ENCODE measurements at places on chromosomes 4 and X. TPM values are rescaled to one million over a fixed set of nuclear protein-coding genes. Genes with fewer than 3 reads are reported as not detected.

- H3K4me1 ChIP-seq = no peaks in the 10 kb centered on the region
- no peaks in the 10 kb centered on the region for H3K36me3 ChIP-seq
- DNase-seq = no peak
- H3K27ac ChIP-seq = no peak overlapping the region
- no peaks in the 10 kb centered on the region for H3K27me3 ChIP-seq
Observed at GRCh38 chr4:32631831-32632230, 1911.7 kb downstream of the PCDH7 start.

DNA sequence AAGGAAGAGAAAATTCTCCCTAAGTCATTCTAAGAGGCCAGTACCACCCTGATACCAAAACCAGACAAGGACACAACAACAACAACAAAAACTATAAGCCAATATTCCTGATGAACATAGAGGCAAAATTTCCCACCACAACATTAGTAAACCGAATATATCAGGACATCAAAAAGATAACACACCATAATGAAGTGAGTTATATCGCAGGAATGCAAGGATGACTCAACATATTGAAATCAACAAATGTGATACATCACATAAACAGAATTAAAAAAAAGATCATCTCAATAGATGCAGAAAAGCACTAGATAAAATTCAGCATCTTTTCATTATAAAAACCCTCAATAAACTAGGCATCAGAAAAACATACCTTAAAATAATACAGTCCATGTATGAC, 1844.4 kb upstream of the PCDH10 start:
- no peaks in the 10 kb centered on the region for H3K36me3 ChIP-seq
- no peak overlapping the region for H3K27ac ChIP-seq
- no peak for DNase-seq
- no peak overlapping the region for H3K4me3 ChIP-seq

The STATH gene
- not detected for total RNA-seq

GRCh38 chrX:15619053-15619755, 18.4 kb upstream of the ACE2 start:
- H3K36me3 ChIP-seq = no peaks in the 10 kb centered on the region
- H3K4me1 ChIP-seq = no peaks in the 10 kb centered on the region
- no peak overlapping the region for H3K27ac ChIP-seq

- H3K27me3 ChIP-seq = no peaks in the 10 kb centered on the region
- no peaks in the 10 kb centered on the region for H3K4me1 ChIP-seq
- H3K4me3 ChIP-seq = no peak overlapping the region
Observed at GRCh38 chrX:19592952-19593351, 77.6 kb upstream of the MAP3K15 start.

The GCNA gene
- 0.95 TPM for total RNA-seq

The CXCR3 gene
- total RNA-seq = not detected

- no peak for DNase-seq
- no peaks in the 10 kb centered on the region for H3K27me3 ChIP-seq
- H3K27ac ChIP-seq = no peak overlapping the region
- H3K4me3 ChIP-seq = no peak overlapping the region
- no peaks in the 10 kb centered on the region for H3K36me3 ChIP-seq
- H3K4me1 ChIP-seq = no peaks in the 10 kb centered on the region
Observed at GRCh38 chr4:7978489-7978888, 38.8 kb upstream of the AFAP1 start.

The CCKAR gene
- total RNA-seq = not detected

The TMEM164 gene
- 40.1 TPM for total RNA-seq

DNA sequence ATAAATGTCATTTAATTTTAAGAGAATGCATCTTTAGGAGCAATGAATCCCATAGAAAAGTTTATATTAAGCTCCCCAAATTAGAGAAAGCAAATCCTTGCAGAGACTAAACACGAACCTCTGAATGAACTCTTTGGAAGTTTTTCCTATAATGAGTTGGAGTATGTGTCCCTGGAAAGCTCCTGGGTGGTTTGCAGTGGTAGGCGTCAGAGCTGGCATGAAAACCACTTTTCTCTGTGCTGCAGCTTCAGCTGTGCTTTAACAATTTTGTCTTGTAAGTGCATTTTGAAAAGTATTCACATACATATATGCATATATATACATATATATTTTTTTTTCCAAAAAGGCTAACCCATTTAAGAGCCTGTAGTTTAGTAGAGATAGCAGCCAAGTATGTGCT, 148.7 kb upstream of the TBC1D9 start:
- no peaks in the 10 kb centered on the region for H3K36me3 ChIP-seq
- no peak for DNase-seq
- no peaks in the 10 kb centered on the region for H3K4me1 ChIP-seq
- H3K27me3 ChIP-seq = no peaks in the 10 kb centered on the region

The CTAG1A gene
- total RNA-seq = not detected

GRCh38 chr4:154367659-154368058, 123.9 kb downstream of the DCHS2 start:
- DNase-seq = no peak
- H3K4me1 ChIP-seq = no peaks in the 10 kb centered on the region
- no peaks in the 10 kb centered on the region for H3K36me3 ChIP-seq
- H3K27ac ChIP-seq = no peak overlapping the region
- no peak overlapping the region for H3K4me3 ChIP-seq

The ADH7 gene
- not detected for total RNA-seq

The CCDC110 gene
- 2.5 TPM for total RNA-seq

GRCh38 chr4:113827285-113827684, 65.7 kb upstream of the CAMK2D start:
- H3K27ac ChIP-seq = no peak overlapping the region
- no peaks in the 10 kb centered on the region for H3K4me1 ChIP-seq
- no peaks in the 10 kb centered on the region for H3K36me3 ChIP-seq
- DNase-seq = no peak
- H3K27me3 ChIP-seq = no peaks in the 10 kb centered on the region

The TCEAL6 gene
- not detected for total RNA-seq

The CTAG2 gene
- not detected for total RNA-seq

GRCh38 chrX:11097933-11098332, 13.2 kb upstream of the HCCS start:
- no peak for DNase-seq
- H3K4me3 ChIP-seq = no peak overlapping the region
- no peaks in the 10 kb centered on the region for H3K27me3 ChIP-seq
- no peaks in the 10 kb centered on the region for H3K4me1 ChIP-seq

The AMTN gene
- not detected for total RNA-seq

The STPG2 gene
- total RNA-seq = 0.42 TPM

- H3K27ac ChIP-seq = no peak overlapping the region
- no peak for DNase-seq
- no peaks in the 10 kb centered on the region for H3K27me3 ChIP-seq
- peaks cover 29% of the 10 kb centered on the region for H3K4me1 ChIP-seq
Observed at GRCh38 chr4:23234018-23234417, 541.3 kb downstream of the GBA3 start.

GRCh38 chrX:1178580-1179057, 33.8 kb downstream of the CRLF2 start:
- no peaks in the 10 kb centered on the region for H3K36me3 ChIP-seq
- no peaks in the 10 kb centered on the region for H3K4me1 ChIP-seq
- no peak overlapping the region for H3K4me3 ChIP-seq
- H3K27me3 ChIP-seq = no peaks in the 10 kb centered on the region
- no peak for DNase-seq
- no peak overlapping the region for H3K27ac ChIP-seq
